Activated CD4-positive, CD25-positive, alpha-beta regulatory T cell treated with anti-CD3 and anti-CD28 coated beads, Interleukin-2, amount 50 U/mL, for 16 hours (primary cell): ENCODE measurements at places on chromosomes 3 and 15.

DNA sequence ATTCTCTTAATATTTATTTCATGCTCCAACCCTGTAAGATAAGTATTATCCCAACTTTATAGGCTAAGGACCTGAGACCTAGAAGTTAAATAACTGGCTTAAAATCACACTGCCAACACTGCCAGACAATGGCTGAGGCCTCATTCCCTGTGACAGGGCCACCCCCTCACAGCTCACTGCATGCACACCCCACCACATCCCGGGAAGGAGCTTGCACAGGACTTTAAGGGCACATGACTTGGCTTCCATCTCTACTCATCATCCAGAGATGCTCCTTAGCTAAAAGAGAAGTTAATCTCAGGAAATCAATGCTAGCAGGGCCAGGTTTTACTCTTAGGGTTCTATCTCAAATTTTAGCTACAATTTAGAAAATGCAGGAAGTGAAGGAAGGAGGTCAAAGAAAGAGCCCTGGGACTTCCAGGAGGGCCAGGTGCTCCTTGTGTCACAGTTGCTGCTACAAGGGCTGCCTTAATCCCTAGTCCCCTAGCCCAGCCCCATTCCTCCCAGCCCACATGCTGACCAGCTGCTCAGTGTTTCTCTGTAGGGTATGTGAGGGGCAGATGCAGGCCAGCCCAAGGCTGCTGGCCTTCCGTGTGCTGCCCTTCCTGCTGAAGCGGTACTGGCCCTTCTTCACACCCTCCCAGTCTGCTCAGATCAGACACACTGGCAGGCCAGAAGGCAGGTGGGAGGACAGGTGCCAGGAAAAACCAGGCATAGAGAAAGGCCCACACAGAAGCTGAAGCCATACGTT is 53.5 kb downstream of the WWTR1 start:
- DNase-seq: no peak

GRCh38 chr3:133872161-133872560 is 23.5 kb downstream of the RAB6B start:
- no peak for DNase-seq

DNA sequence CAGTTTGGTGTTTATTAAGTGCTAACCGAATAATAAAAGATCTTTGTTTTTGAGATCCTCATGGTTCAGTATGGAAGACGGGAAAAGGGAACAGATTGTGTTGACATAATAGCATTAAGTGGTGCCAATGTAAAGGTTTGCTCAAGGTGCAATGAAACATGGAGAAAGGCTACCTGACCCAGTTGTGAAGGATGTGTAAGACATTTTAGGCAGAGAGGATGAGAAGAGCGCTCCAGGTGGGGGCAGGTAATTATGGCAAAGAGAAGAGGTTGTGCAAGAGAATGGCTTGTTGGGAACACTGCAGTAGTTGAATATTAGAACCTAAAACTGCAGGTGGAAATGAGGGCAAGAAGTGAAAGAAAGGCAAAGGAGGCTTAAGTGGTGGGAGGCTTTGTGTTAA is 140.8 kb downstream of the DIPK2A start:
- DNase-seq: no peak

GRCh38 chr3:37024092-37024491 is 30.8 kb downstream of the MLH1 start:
- no peak for DNase-seq

DNA sequence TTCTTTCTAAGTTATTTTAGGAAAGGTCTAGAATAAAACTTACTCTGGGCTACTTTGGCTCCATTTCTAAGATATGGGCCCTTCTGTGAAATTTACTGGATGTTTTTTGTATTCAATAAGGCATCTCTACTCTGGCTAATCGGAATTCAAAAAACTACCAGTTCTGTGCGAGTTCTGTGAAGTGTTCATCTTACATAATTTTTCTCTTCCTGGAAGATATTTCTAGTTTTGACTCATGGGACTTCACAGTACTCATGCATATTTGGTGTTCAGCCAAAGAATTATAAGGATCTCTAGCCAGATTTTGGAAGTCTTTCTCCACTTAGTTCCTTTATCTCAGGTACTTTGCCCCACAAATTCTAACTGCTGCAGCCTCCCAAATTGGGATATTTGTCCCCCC is 46.4 kb upstream of the MBNL1 start:
- no peak for DNase-seq

- DNase-seq: no peak
Observed at GRCh38 chr3:39532777-39533176, 65.3 kb downstream of the MOBP start.

GRCh38 chr15:99155961-99156443 is 51.1 kb downstream of the SYNM start:
- no peak for DNase-seq

DNA sequence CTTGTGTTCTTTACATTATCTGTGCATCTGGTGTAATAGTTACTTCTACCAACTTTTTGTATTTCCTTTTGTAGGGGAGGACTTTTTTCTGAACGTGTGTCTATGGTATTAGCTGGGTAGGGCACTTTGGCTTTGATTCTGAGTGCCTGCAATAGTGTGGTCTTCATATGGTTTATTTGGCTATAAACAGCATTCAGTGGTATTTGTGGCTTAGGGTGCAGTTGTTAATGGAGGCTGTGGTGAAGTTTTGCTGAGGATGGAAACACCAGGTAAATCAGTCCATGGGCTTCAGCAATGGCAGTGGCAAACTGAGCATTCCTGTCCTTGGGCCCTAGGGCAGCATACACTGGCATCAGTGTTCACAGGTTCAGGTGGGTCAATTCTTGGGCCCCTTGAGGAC is 230.6 kb upstream of the CTNNB1 start:
- no peak for DNase-seq

DNA sequence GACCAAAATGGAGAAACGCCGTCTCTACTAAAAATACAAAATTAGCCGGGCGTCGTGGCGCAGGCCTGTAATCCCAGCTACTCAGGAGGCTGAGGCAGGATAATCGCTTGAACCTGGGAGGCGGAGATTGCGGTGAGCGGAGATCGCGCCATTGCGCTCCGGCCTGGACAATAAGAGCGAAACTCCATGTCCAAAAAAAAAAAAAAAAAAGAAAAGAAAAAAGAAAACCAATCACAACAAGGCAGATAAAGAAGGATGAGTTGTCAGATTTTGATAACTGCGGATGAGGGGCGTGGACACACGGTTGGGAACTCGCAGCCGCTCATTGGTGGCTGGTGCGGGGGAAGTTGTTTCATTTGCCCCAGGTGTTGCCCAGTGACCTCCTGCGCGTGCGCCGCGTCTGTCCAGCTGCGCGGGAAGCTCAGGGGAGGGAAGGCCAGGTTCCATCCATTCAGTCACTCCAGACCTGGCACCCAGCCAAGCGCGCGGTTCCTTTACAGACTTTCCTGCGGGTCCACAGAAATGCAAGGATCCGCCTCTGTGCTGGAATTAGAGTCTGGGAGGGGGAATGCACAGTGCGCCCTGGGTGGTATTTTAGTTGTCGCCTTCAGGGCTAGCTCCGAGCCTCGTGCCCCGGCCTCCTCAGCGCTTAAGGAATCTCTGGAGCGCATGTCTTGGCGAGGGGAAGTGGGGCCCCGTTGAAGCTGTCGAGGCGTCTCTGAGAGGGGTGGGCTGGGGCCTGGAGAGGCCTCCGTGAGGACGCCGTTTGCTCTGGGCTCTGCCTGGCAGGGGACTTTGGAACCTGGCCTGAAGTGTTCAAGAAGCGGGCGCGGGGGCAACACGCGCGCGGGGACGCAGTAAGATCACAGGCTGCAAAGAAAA is 708 bp upstream of the GCHFR start:
- DNase-seq: no peak

DNA sequence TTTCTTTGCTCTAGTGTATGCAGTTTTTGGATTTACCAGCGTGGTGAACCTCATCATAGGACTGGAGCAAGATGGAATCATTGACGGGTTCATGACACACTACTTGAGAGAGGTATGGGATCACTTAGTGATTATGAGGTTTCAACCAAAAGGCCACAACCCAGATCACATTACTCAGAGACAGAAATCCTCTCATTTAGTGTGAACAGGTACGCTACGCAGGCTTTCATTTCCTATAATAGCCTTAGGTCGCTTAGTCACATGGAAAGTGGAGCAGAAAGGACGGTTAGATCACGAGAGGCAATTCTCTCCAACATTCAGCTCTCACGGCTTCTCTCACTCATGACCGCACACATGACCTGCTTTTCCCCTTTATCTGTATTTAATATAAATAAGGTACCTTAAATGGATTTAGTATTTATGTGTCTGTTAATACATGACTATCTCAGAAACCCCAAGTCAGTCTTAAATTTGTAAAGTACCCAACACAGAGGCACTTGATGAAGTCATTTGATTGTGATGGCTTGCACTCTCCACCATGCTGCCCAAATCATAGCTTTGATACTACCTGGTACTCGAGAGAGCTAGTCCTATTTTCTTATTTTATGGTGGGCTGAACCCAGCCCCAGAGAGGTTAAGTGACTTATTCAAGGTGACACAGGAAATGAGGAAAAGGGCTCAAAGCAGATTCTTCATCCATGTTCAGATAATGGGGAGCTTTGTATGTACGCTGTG is 8.6 kb downstream of the TM6SF1 start:
- no peak for DNase-seq

DNA sequence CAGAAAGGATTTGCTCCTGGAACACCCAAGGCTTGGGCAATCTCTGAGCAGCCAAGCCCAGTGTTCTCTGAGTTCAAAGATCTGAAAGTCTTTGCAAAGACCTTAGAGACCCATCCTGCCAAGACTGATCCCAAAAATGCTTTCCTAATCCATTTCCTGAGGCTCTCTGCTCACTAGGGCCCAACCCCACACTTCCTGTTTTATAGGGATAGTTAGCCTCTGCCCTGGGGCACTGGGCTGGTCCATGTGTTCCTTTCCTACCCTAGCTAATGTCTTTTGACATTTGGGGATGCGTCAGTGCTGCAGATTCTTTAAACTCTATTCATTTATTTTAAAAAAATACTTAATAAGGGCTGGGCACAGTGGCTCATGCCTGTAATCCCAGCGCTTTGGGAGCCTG is 372.7 kb downstream of the ROBO2 start:
- no peak for DNase-seq

DNA sequence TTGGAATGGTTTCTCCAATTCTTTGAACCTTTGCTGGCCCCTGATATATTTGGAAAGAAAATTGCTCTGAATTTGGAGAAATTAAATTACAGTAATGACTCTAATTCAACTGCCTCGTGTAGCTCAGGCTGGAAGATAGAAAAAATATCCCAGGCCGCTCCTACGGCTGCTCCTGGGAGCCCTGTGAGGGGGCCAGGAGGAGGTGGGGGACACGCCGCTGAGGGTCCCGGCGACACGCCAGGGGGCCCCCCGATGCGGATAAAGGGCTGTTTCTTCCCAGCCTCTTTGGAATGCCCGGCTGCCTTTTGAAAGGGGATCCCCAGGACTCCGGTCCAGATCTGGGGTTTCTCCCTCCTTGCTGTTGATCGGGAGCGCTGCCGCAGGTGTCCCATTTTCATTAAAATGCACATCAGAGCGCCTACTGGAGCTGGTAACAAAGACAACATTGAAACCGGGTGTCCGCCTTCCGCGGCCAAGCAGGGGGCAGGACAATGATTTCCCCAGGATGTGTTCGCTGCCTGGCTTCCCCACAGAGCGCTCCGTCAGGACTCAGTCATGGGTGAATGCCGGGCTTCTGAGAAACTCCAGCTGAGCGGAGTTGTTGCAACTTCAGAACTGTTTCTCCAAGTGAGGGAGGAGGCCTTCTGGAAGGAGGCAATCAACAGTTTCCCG is 200.1 kb upstream of the KBTBD8 start:
- DNase-seq: no peak

DNA sequence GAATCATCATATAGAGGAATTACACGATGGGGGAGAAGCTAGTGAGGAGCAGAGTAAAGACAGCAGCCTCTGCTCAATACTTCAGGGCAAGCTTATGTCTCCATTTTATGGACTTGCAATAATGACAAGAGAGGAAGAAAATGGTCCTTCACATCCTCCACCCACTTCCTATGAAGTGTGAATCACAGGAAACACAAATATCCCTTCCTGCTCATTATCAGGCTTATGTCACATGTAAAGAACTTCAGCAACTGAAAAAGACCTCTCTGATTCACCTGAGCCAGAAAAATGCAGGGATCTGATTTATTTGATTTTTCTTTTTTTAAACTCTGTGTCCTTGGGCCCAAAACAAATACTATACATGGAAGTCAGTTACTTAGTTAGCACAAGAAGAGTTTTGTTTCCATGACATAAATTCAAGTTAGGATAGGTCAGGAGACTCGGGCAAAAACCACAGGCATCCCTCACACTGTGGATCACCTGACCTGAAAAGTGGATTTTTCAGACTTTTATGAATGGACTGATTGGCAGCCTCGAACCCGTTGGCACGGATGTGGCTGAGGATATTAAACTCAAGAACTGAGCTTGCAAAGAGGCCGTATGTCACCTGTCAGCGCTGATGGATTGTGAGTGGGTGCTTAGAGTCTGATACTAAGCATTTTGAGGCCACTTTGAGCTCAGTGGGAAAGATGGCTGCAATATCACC is 620.8 kb upstream of the MDFIC2 start:
- no peak for DNase-seq

- DNase-seq: no peak
Observed at GRCh38 chr3:160616716-160617115, 51.3 kb upstream of the KPNA4 start.

GRCh38 chr3:36606871-36607765 is 157.2 kb downstream of the DCLK3 start:
- DNase-seq: no peak

DNA sequence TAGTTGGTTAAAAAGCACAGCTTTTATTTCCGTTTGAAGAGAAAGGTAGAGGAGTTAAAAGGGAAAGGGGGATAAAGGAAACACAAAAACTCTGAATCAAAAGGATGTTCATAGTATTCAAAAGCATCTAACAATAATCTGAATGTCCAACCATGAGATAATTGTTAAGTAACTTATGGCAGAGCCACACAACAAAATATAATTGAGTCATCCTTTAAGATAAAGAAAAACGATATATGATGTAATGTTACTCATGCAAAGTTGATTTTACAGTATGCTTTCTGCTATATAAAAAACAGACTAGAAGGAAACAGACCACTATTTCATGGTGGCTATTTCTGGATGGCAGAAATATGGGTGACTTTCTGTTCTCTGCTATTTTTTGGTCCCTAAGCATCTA is 3.9 kb downstream of the XPC start:
- no peak for DNase-seq

- DNase-seq: no peak
Observed at GRCh38 chr3:138686771-138687221, 78.2 kb downstream of the FAIM start.

GRCh38 chr3:15731024-15731423 is 66.8 kb downstream of the ANKRD28 start:
- DNase-seq: no peak

- DNase-seq: no peak
Observed at GRCh38 chr3:105933871-105934270, 65.1 kb upstream of the CBLB start.

- no peak for DNase-seq
Observed at GRCh38 chr15:31513178-31513577, 186.5 kb downstream of the KLF13 start.

- DNase-seq: no peak
Observed at GRCh38 chr3:27431116-27431515, 53.1 kb downstream of the SLC4A7 start.
